ENCODE measurements at places on chromosomes 1 and 21.

DNA sequence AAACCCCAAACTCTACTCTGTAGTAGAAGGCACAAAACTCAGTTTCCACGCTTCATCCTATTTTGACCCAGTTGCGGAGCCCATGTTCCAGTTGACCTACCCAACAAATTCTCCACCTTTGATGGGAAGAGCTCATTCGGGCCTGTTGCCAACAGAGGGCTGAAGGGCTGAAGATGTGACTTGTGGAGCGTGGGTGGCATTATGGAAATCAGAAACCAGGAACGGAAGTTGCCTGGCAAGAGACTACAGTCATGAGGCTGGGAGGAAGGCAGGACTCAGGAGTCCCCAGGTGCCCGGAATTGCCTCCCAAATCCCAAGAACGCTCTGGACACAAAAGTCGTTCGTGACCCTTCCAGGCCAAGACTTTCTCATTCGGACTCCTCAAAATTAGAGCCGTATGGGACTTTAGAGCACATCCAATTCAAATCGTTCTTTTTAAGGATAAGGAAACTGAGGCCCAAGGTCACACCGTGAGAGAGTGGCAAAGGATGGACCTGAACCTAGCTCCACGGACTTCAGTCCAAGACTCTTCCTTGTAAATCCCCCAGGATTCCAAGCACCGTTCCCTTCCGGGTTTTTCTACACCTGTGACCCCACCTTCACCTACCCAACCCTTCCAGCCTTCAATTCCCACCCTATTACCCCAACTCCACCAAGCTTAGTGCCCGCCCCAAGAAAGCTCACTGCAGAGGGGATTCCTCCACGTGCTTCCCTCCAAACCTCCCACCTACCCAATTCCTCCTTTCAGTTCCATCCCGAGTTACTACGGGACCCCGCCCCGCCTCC is 739 bp downstream of the SMG5 start:
- DNase-seq, result no peak

GRCh38 chr1:25569597-25570396 is 26.4 kb downstream of the LDLRAP1 start:
- no peak for DNase-seq

- DNase-seq, result no peak
Measured at GRCh38 chr1:221832151-221832550, 90.3 kb upstream of the DUSP10 start.

DNA sequence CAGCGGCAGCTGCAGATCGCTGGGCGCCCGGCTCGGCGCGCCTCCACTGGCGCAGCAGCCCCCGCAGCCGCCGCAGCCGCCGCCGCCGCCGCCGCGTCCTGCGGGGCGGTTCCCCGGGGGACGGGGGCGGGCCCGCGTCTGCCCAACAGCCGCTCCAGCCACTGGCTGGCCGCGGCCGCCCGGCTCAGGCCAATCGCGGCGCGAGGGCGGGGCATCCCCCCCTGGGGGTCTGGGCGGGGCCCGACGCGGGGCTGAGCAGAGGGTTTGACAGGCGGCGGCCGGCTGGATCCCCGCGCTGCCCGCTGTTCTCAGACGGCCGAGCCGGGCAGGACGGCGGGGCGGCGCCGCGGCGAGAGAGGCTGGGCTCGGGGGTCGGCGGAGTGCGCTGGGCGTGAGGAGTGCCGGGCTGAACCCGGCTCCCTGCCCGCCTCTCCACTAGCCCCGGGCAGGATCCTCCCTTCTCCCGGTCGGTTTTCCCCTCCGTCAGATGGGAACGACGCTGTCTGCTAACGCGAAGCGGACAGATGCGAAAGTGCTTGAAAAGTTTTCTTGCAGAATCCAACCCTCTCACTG is at the start of gene GLIS1:
GLIS1 (minus strand) TSS at position 56 of the 573 bp plus-strand sequence. CDS start 1,100 bp downstream, outside the sequence.
- DNase-seq, result no peak

DNA sequence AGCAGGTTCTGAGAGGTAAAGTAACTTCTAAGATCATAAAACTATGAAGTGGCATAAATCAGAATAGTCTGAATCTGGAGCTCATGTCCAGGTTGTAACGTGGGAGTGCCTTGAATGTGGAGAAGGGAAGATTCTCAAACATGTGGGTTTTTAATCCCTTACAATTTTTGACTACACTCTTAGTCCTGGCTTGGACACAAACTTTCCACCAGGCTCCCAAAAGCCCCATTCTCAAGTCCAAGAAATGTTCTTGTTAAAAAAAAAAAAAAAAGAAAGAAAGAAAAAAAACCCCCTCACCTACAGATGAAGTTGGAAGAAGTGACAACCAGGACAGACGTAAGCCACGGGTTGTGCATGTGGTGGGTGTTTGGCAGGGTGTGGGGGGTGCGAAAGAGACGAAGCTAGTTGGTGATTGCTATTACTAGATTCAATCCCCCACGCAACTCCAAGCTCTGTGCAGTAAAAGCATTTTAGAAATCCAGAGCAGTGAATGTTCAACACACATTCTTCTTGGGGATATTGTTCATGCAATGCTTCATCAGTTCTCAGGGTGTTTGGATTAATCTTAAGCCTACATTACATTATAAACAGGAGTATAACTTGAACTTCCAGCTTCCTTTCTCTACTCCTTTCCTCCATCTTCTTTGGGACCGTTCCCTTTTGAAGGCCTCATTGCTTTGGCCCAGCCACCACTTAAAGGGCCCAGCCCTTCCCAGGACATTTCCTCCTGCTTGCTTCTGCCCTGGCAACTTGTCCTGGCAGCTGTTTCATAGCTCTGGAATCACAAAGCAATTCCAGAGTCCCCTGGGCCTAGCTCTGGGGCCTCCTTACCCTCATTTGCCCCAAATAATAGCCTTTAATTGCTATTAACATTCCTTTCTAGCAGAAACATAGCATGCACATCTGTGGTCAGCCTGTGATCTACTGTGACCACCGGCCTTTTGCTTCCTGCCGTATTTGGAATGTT is 41.8 kb downstream of the PHC2 start:
- DNase-seq, result no peak

DNA sequence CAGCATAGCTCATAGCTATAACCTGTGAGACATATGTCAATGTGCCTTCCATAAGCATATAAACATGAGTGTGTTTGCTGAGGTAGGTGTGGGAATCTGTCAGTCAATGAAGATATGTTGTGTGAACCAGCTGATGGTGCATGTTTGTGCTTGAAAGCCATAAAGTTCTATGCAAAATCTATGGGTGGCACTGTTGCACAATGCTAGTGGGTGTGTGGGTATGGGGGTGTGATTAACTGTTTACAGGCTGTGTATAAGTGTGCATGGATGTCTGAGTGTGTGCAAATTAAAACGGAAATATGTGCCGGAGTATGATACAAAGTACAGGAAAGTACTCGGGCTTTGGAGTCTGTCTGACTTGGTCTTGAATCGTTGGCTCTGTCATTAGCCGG is 1.0 kb upstream of the ATP2B4 start:
- DNase-seq, result peak; percentile 57

GRCh38 chr1:177710696-177711620 is 258.9 kb downstream of the SEC16B start:
- DNase-seq, result no peak

- no peak for DNase-seq
Measured at GRCh38 chr1:81800695-81801650, at the start of gene ADGRL2. ADGRL2 (plus strand) TSS chr1:81800934; CDS start chr1:81836985, 36,051 bp downstream.

DNA sequence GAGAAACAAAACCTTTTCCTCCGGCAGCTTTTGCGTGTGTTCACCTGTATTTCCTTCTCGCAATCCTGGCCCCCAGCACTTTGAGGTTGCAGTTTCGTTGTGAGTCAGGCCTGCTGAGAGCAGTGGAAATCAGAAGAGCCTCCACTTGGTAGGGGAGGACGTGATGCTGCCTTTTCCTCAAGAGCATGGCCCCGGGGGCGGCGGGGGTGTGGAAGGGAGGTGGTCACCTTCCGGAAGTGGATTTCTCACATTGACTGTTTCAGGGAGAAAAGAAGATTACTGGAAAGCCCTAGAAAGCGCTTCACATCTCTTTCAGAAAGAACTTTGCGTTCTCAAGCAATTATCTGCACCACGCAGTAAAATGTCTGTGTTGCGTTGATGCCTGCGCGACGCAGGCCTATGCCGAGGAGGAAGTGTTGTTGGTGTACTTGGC is 12.2 kb upstream of the IL10 start:
- peak; percentile 86 for DNase-seq

GRCh38 chr21:14688936-14689335 is 142.8 kb upstream of the SAMSN1 start:
- DNase-seq, result no peak

- no peak for DNase-seq
Measured at GRCh38 chr21:38499296-38499695, 1.0 kb upstream of the ERG start.

GRCh38 chr1:229271448-229272159 is 693 bp downstream of the RAB4A start:
- peak; percentile 66 for DNase-seq

- no peak for DNase-seq
Measured at GRCh38 chr1:223229756-223230155, 86.7 kb upstream of the TLR5 start.

GRCh38 chr1:193909406-193910082 is 723.1 kb upstream of the B3GALT2 start:
- DNase-seq, result no peak

GRCh38 chr1:38611664-38612211 is 247.8 kb downstream of the RRAGC start:
- DNase-seq, result no peak

- DNase-seq, result no peak
Measured at GRCh38 chr1:110593902-110594301, 12.3 kb downstream of the KCNA2 start.

- DNase-seq, result no peak
Measured at GRCh38 chr1:213977486-213977842, 10.3 kb upstream of the PROX1 start.

DNA sequence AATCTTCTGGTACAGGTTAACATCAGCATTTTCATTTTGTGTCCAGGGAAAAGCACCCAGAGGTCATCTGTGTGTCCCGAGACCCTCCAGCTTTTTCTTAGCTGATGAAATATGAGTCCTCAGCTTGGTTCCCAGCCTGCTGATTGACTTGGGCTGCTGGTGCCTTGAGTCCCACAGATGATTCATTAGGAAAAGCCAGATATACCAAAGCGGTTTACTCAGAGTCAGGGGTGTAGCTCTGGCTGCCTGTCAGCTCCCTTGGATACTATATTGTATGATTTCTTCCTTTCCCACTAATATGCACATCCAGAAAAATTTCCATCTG is 43.7 kb upstream of the MAB21L3 start:
- DNase-seq, result no peak

DNA sequence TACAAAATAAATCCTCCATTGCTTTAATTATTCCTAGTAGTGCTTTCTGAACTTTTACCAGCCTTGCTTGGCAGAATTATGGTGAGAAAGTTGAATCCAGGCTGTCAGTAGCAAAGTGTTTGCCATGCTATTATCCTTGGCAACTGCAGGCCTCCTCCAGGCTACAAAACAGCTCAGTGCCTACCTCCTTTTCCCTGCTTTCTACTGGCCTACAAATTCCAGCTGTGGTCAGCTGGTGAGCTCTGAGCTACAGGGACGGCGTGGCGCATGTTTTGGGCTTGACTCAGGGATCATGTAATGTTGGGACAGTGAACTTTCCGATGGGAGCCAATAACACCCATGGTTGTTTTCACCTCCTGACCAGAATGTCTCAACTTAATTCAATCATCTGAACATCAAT is 456.1 kb upstream of the ADAMTS5 start:
- DNase-seq, result no peak

DNA sequence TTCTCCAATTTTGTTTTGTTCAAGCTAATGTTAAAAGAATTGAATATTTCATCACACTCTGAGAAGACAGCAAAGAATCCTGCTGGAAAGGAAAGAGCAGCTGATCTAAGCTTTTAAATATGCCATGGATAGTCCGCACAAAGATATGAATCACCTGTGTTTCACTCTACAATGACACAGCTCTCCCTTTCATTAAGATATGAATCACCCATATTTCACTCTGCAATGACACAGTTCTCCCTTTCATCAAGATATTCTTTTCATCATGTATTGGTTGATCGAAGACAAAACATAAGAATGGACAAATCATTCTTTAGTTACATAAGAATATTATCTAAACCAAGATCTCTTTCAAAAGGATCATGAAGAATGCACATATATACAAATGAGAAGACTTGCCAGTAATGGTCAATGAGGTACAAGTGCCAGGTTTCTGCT is 367.3 kb downstream of the SMYD3 start:
- DNase-seq, result no peak

- no peak for DNase-seq
Measured at GRCh38 chr1:200384818-200385390, 24.9 kb downstream of the ZNF281 start.

GRCh38 chr1:118145721-118146120 is 39.3 kb downstream of the SPAG17 start:
- DNase-seq, result no peak

- DNase-seq, result no peak
Measured at GRCh38 chr1:94920061-94920460, 6.8 kb downstream of the CNN3 start.

DNA sequence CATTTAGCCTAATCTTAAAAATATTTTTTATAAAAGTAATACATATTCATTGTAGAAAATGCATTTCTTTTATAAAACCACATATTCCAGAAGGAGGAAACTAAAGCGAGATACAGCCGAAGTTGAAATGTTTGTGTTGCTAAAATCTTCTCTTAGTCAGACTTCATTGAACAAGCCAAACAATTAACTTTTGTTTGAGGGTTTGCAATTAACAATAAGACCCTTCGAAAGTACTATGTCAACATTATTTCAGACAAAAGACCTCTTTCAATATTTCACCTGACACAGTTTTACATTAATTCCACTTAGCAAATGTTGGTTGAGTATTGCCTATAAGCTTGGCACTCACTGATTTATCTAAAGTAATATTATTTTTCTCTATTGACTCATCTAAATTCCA is 354.0 kb upstream of the ADAMTS5 start:
- no peak for DNase-seq

DNA sequence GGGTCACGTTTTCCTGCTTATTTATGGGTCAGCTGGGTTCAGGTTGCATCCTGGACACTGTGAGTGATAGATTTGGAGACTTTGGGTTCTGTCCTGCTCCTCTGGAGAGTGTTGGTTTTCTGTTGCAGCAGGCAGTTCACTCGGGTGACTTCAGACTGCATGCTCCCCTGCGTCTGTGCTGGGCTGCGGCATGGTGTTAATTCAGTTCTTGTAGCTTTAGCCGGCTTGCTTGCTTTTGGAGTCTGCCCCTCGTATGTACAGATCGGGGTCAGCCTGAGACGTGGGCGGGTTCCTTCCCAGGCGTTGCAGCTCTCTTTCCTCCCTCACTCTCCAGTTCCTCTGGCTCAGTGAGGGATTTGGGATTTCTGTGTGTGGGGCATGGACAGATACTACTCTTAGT is 38.0 kb downstream of the PCNT start:
- DNase-seq, result no peak

DNA sequence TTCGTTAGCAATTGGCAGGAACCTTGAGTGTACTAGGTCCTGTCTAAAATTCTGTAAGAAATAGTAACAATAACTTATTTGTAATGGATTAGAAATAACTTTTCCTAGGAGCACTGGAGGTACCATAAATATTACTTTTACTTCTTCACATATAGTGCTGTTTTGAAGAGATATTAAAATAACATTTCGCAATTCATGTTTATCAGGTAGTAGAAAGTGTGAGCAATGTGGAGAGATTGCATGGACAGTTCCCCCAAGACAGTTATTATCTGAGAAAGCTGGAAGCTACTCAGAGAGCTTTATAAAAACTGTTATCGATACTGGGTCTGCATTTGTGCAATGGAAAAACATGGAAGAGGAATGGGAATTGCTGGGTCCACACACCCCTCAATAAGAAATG is 128.5 kb upstream of the KIF26B start:
- DNase-seq, result no peak

- no peak for DNase-seq
Measured at GRCh38 chr21:42413500-42413899, 9.8 kb downstream of the UBASH3A start.

Measured in NK-92 treated with Interleukin-12 subunit alpha and Interleukin-12 subunit beta, amount 100 ng/mL, for 24 hours (cell line).